Neural cell (in vitro differentiated cells): ENCODE measurements at places on chromosomes 12 and 14. TPM values are rescaled to one million over a fixed set of nuclear protein-coding genes. Genes with fewer than 3 reads are reported as not detected.

Gene CRY1
- polyA plus RNA-seq, result 28.2 and 33.4 TPM in 2 replicates

Gene STAB2
- polyA plus RNA-seq, result not detected in 2 replicates

Gene GLTP
- polyA plus RNA-seq, result 18.7 and 25.0 TPM in 2 replicates

Gene ADAMTS20
- polyA plus RNA-seq, result 0.14 and 0.72 TPM in 2 replicates

Gene NEUROD4
- not detected in 2 replicates for polyA plus RNA-seq

Gene ADAM20
- polyA plus RNA-seq, result 0.57 and 0.74 TPM in 2 replicates

Gene CARMIL3
- polyA plus RNA-seq, result 43.6 and 49.3 TPM in 2 replicates

Gene LRRK2
- polyA plus RNA-seq, result 0.04 and 0.54 TPM in 2 replicates

Gene LALBA
- polyA plus RNA-seq, result not detected in 2 replicates
